ENCODE measurements at places on chromosomes 6 and 20.

- DNase-seq = no peak
Measured at GRCh38 chr20:51310216-51310615, 232.3 kb downstream of the NFATC2 start.

DNA sequence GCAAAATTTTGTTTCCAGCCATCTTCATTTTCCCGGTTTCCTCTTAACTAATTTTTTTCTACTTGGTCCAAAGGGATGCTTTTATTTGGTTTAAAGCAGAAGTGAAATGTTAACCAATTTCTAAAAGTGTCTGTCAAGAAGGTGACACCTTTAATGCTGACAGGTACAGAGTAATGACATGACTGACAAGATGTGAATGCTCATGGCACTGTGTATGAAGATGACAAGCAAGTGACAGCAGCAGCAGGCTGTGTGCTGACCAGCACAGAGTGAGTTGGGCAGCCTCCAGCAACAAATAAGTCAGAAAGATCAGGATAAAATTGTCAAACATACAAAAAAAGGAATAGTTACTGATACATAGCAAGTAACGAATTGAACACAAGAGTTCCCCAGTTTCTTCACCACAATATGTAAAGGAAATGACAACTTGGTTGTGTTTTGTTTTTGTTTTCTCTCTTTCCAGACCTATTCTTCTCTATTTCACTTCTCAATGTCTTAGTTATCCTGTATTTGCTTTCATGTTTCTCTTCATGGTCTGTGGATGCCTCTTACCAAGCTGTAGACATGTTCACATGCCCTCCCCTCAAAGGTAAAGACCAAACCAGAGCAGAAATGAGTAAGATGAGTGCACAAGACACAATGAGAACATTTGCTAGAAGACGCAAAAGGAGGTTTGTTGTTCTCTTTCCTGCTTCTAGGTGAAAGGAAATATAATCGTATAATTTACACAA lies 174.9 kb downstream of the FRK start:
- no peak for DNase-seq

DNA sequence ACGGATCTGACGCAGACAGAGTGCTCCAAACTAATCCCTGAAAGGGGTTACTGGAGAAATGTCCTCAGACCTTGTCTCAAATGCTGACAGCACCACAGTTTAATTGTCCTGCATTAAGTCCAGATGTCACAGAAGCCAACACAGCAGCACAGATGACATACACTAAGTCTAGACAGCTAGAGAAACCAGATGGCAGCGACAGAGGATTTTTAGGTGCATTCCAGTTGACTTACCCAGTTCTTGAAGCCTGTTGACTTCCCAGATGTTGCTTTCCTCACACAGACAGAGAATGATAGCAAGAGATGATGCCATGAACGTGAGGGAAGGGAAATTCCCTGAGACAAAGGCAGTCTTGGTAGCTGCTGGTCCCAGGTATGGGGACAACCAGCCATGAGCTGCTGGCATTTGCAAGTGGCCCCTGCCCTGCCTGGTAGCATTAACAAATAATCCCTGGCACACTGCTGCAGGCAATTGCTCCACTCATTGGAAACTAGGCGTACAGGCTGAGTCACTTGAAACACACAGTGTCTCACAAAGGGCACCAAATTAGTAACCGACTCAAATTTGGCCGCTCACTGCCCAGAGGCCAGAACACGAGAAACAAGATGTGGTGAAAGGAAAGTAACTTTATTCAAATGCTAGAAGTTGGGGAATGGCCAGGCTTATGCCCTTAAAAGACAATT lies 52.2 kb downstream of the ADGB start:
- DNase-seq = peak; percentile 1

DNA sequence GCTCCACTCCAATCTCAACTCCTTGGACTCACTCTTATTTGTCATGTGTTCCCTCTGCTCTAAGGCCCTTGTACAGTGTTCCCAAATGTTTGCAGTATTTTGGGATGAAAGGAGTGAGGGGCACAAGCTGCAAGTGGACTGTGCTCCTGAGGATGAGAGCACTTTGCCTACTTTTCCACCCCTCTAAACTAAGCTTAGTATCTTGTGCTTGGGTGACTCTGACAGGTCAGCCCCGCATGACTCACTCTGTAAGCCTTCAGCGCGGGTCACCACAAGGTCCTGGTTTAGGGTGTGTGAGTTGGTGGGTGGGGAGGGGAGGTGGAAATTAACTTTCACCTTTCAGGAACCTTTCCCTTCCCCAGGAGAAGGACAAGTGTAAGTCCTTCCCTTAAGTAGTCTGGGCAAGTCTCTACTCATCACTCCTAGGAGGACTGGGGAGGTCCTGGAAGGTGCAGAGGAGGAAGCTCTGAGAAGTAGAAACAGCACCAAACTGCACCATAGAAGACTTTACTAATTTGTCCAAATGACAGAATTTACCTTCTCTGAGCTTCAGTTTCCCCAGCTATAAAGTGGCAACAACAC lies 68.8 kb upstream of the EPB41L1 start:
- peak; percentile 18 for DNase-seq

GRCh38 chr6:63649269-63649668 lies 13.7 kb downstream of the PHF3 start:
- DNase-seq = no peak

GRCh38 chr6:42845327-42845694 lies 34.1 kb upstream of the RPL7L1 start:
- no peak for DNase-seq

- no peak for DNase-seq
Measured at GRCh38 chr6:31356216-31356945, 598 bp downstream of the HLA-B start.

GRCh38 chr6:16136621-16137450 lies 8.0 kb downstream of the MYLIP start:
- DNase-seq = no peak

DNA sequence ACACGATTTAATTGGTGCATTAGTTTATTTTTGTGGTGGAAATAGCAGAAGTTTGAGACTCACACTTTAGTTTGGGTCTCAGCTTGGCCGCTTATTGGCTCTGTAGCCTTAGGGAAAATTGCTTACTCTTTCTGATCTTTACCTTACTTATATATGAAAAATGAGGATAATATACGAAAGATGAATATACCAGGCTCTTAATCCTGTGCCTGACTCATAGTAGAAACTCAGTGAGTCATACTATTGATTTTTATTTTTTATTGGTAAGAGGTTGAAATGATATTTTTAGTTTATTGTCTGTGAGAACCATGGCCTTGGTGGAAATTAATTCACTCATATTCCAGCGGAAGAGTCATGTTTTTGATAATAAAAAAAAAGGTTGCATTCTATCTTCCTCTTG lies 11.2 kb downstream of the DOK5 start:
- no peak for DNase-seq

DNA sequence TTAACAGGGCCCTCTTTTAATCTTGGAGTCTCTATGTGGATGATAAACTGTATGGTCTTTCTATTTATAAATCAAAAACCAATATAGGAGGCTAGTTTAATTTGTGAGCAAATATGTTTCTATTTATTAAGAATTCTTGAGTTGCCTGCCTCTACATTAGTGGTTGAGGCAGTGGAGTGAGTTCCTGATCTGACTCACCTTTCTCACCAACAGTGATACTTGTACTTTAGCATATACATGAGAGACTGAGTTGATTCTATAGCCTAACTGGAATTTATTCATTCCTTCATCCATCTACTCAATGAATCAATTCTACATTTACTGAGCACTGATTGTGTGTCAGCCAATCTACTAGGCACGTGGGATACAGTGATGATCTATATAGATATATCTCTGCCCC lies 126.9 kb downstream of the TRMT11 start:
- no peak for DNase-seq

Measured in T1000 (cell line).